ENCODE measurements at places on chromosomes 6 and 20.

- DNase-seq: no peak
These were observed 280.9 kb downstream of the KIF16B start for GRCh38 chr20:16292226-16292880.

GRCh38 chr20:58891086-58891717 is 38.7 kb downstream of the GNAS start:
- peak; percentile 54 for DNase-seq

GRCh38 chr20:23111307-23111943 is 25.3 kb upstream of the CD93 start:
- DNase-seq: no peak

GRCh38 chr20:36017048-36017951 is 48.9 kb downstream of the CNBD2 start:
- no peak for DNase-seq

- DNase-seq: no peak
These were observed 599.2 kb downstream of the COL12A1 start for GRCh38 chr6:74606582-74607071.

DNA sequence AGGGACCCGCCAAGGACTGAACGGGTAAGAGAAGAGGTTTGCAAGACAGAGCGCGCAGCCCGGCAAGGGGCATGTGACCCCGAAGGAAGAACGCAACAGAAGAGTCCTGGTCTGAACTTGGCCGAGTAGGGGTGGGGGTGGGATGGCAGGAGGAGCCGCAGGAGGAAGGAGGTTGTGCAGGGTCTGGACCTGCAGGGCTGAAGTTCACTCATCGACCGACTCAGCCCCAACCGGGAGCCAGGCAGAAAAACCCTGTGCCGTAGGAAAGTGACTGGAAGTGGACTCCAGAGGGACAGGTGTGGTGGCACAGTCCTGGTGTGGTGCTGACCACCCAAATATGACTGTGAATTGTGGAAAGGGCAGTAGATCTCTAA is 15.2 kb downstream of the ADISSP start:
- no peak for DNase-seq

DNA sequence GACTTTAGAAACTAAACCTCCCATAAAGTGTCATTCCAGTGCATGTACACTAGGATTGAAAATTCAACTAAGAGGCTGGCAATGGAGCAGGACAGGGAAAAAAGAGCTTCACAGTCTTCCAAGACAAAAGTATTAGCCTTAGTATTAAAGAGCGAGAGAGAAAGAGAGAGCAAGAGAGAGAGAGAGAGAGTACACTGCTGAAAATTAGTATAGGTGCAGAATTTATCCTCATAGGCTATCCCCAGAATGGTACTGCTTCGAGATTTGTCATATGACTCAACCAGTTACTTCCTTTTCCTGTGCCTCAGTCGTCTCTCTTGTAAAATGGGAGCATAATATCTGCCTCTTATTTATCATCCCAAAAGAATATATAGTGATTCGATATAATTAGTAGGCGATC is 543.2 kb upstream of the JARID2 start:
- no peak for DNase-seq

DNA sequence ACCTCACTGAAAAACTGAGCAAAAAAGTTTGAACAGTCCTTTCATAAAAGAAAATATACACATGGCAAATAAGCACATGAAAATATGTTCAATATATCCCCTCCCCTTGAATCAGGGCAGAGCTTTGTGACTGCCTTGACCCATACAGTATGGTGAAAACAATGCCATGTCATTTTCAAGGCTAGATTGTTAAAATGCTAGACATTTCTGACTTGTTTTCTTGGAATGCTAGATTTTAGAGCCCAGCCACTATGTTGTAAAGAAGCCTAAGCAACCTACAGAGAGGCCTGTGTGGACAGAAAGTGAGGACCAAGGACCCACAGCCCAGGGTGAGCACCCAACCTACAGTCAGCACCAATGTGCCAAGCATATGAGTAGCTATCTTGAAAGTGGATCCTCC is 17.1 kb upstream of the ASF1A start:
- no peak for DNase-seq

GRCh38 chr6:16559071-16559470 is 202.2 kb downstream of the ATXN1 start:
- DNase-seq: no peak

- DNase-seq: no peak
These were observed 428.2 kb downstream of the BMP2 start for GRCh38 chr20:7195704-7196103.

DNA sequence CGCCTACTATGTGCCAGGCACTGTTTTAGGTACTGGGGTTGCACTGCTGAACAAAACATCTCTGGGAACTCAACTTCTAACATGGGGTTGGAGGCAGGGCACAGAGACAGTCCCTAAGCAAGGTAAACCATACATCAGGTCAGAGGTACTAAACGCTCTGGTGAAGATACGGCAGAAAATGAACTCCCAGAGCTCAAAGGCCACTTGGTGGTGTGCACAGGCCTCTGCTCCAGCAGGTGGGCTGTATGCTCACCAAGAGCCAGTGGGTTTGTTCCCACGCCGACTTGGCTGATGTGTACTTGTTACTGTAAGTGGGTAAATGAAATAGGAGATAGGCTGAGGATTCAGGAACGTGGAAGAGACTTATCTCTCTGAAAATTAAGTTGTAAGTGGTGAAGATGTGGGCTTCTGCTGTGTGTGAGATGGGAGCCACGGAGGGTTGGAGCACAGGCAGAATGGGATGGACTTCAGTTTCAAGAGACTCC is 133.4 kb downstream of the PREX1 start:
- no peak for DNase-seq

DNA sequence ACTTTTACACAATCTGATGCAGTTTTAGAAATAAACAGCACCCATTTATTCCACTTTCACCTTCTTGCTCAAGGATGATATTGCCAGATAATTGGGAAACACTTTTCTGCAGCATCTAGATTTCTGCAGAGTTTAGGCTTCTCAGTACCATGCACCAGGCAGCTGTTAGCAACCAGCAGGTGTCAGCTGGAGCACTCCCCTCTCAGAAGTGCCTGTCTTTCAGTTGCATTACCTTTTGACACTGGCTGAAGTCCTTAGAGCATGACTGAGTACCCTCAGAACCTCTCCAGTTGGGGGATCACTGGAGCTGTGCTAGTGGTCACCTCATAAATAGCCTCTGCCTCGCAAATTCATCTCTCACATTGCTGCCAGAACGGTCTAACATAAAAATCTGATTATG is 91.2 kb downstream of the DNAH8 start:
- no peak for DNase-seq

- no peak for DNase-seq
These were observed 116.5 kb downstream of the CCDC170 start for GRCh38 chr6:151610326-151610725.

DNA sequence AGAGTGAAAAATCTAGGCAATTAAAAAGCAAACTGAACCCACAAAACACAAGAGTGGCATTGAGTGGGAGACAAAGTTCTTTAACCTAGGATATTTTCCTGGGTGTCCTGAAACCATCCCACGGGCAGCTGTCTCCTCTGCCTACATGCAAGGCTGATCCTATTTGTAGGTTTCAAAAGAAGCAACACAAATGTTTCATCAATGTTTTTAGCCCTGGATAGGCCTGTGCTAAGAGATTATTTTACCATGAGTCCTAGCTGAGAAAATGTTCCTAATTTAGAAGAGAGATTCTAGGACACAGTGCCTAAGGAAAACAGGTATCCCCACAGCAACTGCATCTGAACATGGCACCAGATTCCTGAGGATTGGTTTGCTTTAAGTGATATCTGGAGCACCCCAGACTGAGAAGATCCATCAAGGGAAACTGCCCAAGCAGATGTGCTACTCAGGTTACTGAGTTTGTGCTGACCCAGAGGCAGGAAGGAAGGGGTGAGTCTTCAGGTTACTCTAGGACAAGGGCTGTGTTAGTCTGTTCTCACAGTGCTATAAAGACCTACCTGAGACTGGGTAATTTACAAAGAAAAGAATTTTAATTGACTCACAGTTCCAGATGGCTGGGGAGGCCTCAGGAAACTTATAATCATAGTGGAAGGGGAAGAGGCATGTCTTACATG is 111.6 kb upstream of the UST start:
- DNase-seq: no peak

DNA sequence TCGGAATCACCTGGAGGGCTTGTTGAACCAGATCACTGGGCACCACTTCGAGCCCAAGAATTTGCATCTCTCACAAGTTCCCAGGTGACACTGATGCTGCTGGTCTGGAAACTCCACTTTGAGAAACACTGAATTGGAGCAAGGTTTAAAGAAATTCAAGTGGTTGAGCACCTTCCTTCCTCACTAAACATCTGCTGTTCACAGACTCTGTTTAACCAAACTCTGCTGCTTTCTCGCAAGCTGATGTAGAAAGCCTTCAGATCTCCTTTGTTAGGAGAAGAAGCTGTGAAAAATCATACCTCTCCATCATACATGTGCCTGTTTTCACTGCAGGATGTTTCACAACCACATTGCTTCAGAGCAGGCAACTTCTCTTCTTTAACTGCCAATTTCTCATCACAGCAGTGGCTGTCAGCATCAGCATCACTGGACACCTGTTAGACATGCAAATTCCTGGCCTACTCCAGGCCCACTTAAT is 87.5 kb upstream of the TOP1 start:
- no peak for DNase-seq

DNA sequence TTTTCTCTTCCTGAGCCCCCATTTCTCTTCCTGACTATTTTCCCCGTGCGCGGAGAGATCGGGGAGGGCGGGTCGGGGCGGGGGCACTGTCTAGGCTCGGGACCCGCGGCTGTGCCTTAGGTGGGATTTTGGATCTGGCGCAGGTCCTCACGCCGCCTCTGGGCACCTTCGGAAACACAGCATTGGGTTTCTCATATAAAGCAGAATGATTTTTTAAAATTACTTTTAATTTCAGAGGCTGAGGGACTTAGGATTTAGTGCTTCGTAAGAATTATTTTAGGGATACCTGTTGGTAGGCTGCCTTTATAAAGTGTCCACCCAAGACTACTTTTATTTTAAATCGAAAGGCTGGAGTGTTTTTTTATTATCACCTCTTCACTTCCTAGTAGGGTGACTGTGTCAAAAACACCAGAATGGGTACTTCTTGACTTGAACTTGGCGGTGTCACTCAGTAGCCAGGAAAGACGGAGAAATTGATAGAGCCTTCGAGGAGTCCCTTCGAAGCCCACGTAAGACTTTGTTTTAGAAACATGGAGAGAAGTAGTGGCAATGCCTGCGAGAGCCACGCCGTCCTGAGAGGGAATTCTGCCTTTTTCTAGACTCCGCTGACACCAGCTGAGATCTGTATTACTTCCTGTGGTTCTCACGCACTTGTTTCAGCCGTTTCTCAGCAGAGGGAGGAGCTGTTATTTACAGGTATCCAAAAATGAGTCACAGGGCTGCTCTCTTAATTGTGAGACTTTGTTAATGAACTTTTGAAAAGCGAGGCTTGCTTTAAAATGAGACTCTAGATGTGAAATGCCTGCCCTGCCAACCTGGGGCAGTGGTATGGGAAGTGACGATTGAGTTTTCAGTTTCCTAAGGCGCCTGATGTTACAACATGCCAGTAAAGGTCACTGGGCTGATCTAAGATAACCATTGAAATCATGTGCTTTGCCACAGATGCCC is 667 bp downstream of the STX11 start:
- DNase-seq: peak; percentile 48

- no peak for DNase-seq
These were observed 127.2 kb upstream of the ECI2 start for GRCh38 chr6:4262526-4262925.

- peak; percentile 46 for DNase-seq
These were observed 66.7 kb downstream of the RPP21 start for GRCh38 chr6:30411515-30412207.

DNA sequence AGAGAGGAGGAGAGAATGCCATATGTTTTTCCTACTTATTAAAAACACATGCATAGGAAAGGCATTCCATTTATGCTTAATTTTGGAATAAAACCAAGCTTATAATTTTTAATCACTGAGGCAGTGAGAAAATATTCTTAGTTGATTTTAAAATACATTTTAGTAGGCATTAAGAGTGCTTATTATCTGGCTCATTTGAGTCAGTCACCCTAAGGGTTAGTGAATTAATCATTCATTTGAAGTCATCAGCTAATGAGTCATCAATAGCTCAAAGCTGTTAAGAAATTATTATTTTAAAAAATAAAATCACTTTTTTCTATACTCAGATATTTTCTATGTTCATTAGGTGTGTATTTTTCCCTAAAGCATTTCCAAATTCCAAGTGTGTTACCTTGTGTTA is 81.6 kb downstream of the TMEM200A start:
- no peak for DNase-seq

DNA sequence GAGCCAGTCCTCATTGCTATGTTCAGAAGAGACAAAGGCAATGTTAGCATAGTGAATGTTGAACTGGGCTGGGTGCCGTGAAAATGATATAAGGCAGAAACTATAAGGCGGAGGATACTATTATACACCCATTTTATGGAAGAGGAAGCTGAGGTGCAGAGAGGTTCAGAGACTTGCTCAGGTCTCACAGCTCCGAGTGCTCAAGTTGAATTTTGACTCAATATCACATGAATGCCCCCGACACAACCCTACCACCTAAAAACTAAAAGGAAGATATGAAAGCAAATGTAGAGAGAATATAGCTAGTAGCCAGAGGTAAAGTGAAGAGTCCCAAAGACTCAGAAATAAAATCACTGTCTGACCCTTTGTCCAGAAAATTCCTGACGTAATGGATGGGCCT is 56.7 kb downstream of the PPP1R16B start:
- DNase-seq: no peak

GRCh38 chr6:153435787-153436186 is 304.7 kb upstream of the RGS17 start:
- DNase-seq: no peak

- no peak for DNase-seq
These were observed 19.9 kb downstream of the GZF1 start for GRCh38 chr20:23381876-23382275.

DNA sequence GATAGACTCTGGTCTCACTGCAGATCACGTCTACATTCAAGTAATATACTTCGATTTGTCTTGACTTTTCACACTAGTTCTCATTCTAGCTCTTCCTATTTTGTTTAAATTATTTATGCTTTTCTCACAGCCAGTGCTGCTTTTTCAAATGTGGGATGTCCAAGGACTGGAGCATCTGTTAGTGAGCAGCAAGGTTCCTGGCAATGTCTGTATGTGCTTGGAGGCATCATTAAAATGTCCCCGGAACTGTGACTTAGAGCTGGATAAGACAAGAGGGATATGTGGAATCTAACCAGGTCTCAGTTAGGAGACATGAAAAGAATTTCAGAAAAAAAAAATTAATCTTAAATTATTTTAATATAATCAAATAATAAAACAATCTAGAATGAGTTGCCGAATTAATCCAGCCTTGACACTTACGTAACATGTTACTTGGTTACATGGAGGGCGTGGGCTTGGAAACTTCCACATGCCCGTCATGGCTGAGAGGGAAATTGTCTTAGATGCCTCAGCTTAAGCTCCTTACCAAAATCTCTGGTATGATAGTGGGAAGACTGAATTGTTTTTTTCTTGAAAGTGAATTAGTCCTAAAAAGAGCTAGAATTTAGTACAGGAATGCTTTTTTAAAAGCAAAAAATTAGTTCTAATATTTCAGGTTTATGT is 21.4 kb upstream of the CARMIL1 start:
- no peak for DNase-seq

- peak; percentile 39 for DNase-seq
These were observed 23.8 kb downstream of the ANKS1A start for GRCh38 chr6:34912715-34913464.
